ENCODE measurements at places on chromosomes 3 and 15.

DNA sequence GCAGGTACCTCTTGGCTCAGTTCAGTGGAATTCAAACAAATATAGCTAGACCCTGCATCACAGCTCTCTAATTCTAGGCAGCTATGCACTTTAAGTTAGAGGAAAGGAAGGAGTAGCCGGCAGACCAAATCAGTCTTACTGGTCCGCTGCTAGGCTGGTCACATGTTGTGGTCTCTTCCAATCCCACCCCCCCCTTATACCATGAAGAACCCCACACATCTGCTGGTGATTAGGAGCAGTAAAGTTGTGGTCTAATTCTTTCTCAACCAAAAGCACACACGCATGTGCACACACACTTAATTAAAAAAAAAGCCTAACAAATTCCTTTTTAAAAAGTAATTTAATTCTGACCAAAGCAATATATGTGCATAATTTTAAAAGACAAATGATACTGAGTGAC is 16.7 kb upstream of the SH3GL3 start:
- DNase-seq: no peak

- DNase-seq: no peak
Measured at GRCh38 chr3:39106281-39106811, 1.1 kb downstream of the GORASP1 start.

GRCh38 chr3:31606453-31606852 is 73.7 kb downstream of the STT3B start:
- no peak for DNase-seq

DNA sequence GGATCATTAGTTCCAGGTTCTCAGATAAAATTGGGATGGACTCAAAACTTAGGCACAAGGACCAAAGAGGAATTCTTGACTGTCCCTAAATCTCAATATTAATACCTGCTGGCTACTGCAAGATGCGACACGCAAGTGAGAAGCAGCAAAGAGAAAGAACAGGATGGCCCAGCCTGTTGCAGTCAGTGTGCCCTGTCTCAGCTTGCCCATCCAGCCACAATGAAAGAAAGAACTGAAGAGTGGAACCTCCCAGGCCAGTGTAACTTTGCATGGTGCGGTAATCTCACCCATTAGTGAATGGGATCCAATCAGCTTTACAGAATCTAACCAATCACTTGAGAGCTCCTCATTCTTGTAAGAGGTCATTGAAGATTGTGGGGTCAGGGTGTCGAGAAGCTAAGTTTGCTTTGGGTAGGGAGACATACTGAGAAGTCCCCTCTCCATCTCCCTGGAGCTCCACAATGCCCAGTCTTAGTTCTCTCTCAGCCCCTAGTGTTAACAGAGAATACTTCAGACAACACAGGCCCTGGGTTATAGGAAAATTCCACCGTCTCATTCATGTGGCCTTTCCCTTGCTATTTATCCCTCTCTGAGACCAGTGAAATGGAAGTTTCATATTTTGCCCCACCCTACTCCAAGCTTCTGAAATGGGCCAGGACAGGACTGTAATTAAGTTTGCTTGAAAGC is 3.2 kb upstream of the SLC9A9 start:
- no peak for DNase-seq

DNA sequence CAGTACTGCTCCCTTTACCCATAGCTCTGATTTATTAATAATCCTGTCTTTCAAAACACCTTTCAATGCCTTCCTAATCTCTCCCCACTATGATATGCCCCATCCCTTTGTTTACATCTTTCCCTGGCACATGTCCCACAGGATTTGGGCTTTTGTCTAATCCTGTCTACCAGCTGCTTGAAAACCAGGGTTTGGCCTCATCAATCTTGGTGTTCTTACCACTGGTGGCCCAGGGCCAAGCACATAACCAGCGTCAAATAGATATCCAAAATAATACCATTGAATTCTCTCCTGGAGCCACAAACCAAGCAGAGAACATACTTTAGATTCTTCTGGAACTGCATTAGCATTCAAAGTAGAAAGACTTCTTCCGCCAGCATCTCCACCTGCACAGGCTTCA is 104.8 kb upstream of the PPP2R3A start:
- DNase-seq: no peak

DNA sequence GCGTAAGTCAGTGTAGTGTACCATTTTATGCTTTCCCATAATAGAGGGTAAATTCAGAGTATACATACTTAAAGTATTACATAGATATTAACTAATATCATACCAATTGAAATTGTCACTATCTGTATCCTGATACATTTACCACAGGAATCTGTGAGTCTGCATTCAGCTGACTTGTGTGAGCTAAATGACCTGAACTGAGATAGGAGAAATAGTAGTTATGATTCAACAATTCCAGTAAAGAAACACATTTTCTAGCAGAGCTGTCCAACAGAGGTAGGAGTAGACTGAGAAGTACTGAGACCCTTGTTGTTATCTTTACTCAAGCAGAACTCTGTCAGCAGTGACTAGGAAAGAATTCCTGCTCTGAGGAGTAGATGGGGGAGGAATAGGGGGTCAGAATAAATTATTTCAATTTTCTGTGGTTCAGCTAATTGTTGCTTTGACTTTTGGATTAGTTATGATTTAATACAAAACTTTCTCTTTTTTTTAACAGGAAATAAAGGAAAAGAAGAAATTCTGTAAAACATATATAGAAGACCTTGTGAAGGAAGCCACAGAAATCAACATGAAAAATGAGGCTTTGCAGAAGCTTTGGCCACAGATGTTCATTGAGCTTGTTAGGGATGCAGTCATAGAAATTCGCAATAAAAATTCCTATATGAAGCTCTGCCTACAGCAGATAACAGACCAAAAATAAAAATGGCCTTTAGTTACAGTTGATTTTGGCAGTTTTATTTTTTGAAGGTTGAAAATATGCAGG is 66.2 kb upstream of the THSD4 start:
- DNase-seq: no peak

- no peak for DNase-seq
Measured at GRCh38 chr3:162764051-162764807, 1267.6 kb downstream of the OTOL1 start.

DNA sequence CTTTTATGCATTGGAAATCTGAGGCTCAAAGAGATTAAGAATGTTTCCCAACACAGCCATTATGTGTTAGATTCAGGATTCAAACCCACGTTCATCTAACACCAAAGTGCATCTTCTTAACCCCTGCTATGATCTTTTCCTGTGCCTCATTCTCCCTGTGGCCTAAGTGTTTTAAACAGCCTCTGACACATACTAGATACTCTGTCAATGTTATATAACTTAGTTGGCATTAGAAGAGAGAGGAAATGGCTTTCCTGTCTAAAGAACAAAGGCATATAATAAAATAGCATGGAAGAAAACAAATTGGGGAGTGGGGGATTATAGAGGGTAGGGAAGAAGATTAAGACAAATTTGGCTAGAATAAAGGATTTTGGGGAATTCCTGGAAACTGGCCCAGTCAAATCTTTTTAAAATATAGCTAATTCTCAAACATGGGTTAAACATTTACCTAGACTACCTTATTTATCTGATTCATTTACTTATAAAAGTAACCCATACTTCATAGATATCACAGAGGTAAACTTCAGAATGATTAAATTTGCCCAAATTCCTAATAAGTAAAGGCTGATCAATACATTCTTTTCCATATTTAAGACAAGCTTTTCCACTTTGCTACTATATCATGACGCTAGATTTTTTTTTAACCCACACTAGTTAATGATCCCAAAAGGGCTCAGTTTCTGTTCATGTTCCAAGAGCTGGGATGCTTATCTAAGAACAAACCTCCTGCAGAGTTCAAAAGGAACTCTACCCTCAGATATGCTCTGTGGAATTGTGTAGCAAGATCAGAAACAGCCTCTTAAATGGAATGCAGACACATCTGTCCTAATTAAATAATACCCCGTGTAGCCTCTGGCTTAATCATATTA is 122.9 kb upstream of the PTPRG start:
- DNase-seq: no peak

GRCh38 chr3:20375302-20375701 is 189.3 kb upstream of the SGO1 start:
- DNase-seq: no peak

DNA sequence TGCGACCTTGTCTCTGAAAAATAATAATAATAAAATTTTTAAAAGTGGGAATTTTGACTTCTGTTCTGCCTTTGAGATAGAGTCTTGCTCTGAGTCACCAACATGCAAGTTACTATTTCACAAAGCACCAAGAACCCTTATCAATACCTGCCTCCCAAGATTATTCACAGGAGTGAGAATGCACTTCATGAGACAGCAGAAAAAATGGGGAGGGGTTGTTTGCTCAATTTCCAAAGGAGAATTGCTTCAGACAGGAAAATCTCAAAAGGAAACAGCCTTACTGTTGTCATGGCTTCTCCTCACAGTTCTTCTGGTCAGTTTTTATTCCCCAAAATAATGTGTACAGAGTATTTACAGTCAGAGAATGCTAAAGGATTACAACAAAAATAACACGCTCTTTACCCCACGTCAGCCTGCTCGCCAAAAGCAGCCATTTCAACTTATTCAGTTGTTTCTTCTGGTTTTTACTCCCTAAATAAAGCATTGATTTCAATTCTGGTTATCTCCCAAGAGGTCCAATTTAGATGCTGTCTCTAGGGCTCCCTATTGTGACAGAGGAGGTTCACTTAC is 89.0 kb downstream of the PPCDC start:
- no peak for DNase-seq

Data from stimulated activated CD8-positive, alpha-beta memory T cell treated with anti-CD3 and anti-CD28 coated beads, Interleukin-15, amount 100 ng/mL, for 1 hour (primary cell).